ENCODE measurements at places on chromosomes 2 and 18.

DNA sequence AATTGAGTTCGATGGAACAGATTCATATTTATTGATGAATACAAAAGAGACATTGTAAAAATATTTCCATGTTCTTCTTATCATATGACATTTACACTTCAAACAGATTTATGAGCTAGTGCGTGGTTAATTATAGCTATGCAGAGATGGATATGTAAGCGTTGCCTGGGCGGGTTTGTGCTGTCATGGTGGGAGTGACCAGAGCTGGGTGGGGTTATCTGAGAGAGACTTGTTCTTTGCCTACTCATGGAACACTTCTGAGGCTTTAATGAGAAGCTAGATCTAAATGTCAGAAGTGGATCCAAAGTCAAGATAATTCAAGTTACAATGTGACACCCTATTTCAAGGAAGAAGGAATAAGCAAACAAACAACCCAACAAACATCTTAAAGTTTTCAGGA, 162.3 kb upstream of the ZEB2 start:
- DNase-seq: no peak

- DNase-seq: no peak
These were observed 670.7 kb upstream of the ZNF804A start for GRCh38 chr2:183927406-183928325.

DNA sequence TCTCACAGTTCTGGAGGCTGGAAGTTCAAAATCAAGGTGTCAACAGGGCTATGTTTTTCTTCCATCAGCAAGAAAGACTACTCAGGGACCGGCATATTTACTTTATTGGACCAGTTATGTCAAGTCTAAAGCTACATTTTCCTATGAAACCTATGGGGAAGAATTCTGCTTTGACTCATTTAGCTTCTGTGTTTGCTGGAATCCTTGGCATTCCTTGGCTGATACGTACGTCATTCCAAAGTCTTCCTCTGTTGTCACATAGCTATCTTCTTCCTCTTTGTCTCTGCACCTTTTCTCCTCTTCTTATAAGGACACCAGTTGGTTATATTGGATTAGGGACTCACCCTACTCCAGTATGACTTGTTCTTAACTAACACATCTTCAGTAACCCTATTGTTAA, 137.4 kb upstream of the FBXO11 start:
- DNase-seq: no peak

DNA sequence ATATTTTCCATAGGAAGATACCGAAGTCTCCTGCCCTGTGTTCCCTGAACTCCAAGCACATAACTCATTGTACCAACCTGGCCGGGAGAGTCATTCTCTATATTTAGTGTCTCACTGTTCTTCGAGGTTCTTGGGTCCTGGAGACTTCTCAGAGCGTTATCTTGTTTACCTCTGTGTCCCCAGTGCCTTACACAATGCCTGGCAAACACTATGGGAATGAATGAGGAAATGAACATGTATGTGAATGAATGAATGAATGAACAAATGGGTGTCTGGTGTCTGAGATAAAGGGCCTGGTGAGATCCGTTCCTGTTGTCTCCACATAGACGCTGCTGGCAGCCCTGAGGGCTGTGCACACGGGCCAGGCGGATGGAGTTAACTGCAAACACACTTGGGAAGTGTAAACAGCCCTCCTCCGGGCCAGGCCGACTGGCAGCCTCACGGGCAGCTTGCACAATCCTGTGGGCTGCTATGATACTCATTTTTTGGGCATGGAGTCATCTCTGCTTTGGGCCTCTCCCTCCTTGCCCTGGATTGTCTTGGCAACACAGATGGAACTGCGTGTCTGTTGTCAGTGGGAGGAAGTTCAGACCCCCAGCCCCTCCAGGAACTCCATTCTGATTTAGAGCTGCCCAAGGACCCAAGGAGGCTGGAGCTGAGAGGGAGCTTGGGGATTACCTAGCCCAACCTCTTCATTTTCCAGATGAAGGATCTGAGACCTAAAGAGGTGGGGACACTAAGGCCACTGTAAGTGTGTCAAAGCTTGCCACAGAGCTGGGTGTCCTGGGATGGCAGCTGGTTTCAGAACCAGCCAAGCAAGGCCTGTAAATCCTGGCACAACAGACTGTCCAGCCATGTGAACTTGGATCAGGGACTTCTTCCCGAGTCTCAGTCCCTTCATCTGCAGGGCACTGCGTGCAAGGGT, 124.4 kb downstream of the INHBB start:
- peak; percentile 96 for DNase-seq

DNA sequence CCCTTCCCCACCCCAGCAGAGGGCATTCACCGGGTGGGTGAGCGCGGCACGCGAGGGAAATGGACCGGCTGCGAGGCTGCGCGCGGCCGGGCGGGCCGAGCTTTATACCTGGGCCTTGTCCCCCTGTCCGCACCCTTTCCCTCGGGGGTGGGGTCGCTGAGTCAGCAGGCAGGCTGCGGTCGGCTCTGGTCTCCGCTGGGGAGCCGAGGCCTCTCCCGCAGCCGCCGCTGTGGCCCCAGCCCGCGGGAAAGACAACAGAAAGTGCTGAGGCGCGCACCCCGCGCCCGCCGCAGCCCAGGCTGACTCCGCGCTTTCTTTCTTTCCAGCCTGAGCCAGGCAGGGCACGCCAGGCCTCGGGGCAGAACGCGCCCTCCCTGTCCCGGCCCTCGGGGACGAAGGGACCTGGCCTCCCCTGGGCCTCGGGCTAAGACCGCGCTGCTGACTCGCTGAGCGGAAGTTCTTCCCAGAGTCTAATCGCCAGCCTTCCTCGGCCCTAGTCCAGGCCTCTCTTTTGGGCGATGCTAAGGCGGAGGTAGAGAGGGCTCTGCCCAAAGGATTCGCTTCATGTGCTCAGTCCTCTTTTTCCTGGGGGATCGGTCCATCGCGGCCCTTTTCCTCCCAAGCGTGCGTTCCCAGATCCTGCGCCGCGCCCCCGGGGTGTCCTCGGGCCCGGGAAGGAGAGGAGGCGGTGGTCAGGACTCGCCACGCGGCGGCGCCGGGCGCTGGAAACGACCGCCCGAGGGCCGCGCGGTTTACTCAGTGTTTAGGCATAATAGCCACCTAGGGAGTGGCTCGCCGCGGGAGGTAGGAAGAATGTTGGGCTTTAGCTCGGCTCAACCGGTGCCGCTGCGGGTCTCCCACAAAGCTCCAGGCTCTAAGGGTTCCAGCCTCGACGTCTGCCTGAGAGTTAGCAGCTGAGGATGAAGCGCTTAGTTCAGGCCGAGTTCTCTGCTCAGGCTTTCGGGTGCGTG, at the start of gene CRYBA2:
Gene CRYBA2 (minus strand): TSS at position 78 of the 971 bp plus-strand sequence. CDS start 246 bp downstream, outside the sequence.
- no peak for DNase-seq

DNA sequence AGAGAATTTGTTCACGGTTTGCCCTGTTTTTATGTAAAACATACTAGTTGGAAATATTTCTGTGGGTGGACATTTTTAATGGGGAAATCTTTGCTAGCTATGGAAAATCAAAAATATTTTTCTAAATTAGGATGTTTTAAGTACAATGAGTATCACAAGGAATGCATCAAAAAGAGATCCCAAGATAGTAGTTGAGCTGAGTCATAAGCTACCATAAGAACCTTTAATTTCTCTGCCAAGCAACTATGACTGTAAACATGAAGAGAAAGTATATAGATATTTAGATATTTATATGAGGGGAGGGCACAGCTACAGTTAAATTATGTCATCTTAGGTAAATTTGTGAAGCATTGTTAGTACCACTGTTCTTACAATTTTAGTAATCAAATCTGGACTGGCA, 646.2 kb downstream of the XIRP2 start:
- DNase-seq: no peak

GRCh38 chr2:27084297-27085061, 2.1 kb upstream of the KHK start:
- no peak for DNase-seq

- DNase-seq: no peak
These were observed 519.6 kb upstream of the RAB6C start for GRCh38 chr2:129459881-129460280.

- no peak for DNase-seq
These were observed 2.5 kb downstream of the HADHA start for GRCh38 chr2:26241928-26242436.

DNA sequence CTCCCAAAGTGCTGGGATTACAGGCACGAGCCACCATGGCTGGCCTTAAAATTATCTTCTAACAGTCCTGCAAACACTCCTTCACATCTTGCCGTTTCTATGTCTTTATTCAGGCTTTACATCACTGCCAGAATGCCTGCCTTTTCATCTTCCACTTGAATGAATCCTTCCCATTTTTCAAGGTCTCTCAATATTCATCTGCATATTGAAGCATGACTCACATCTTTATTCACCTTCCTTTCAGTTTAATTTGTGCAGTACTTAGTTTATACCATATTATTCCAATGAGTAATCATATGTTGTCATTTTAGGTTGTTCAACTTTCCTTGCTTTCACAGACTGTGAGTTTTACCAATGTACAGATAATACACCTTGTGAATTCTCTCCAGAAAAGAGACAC, 510.1 kb upstream of the PIK3C3 start:
- DNase-seq: no peak

Measured in MG63 (cell line).